ENCODE measurements at places on chromosomes 3 and 15. TPM values are rescaled to one million over a fixed set of nuclear protein-coding genes. Genes with fewer than 3 reads are reported as not detected.

The RAB11A gene
- 271 TPM for total RNA-seq

The CHRNA3 gene
- not detected for total RNA-seq

The PPP2R3A gene
- 7.1 TPM for total RNA-seq

The ZNF197 gene
- total RNA-seq = 10.6 TPM

The TGM4 gene
- not detected for total RNA-seq

The KBTBD8 gene
- 4.5 TPM for total RNA-seq

The SAMD7 gene
- not detected for total RNA-seq

The DNASE1L3 gene
- total RNA-seq = not detected

The KIF7 gene
- 8.1 TPM for total RNA-seq

The SUMF1 gene
- 77.6 TPM for total RNA-seq

The ZIC1 gene
- total RNA-seq = 0.61 TPM

The TMEM40 gene
- not detected for total RNA-seq

The GABRR3 gene
- not detected for total RNA-seq

The ZPLD1 gene
- total RNA-seq = not detected

The UROC1 gene
- not detected for total RNA-seq

The TMCO5A gene
- not detected for total RNA-seq

The DNAJA4 gene
- 5.2 TPM for total RNA-seq

The SKOR1 gene
- total RNA-seq = not detected

The FYTTD1 gene
- total RNA-seq = 47.3 TPM

The PLSCR4 gene
- 27.9 TPM for total RNA-seq

The WDR93 gene
- total RNA-seq = not detected

The SPCS1 gene
- total RNA-seq = 50.3 TPM

The LRRC34 gene
- total RNA-seq = 0.97 TPM

The MESP1 gene
- total RNA-seq = 0.65 TPM

The DISP2 gene
- total RNA-seq = 0.15 TPM

The LRRC15 gene
- not detected for total RNA-seq

The IL5RA gene
- total RNA-seq = not detected

The CAPN3 gene
- total RNA-seq = 0.15 TPM

The FSIP1 gene
- total RNA-seq = 0.97 TPM

The CLSTN2 gene
- total RNA-seq = not detected

The CCDC39 gene
- not detected for total RNA-seq

The EPHB1 gene
- total RNA-seq = 0.15 TPM

The SNX4 gene
- total RNA-seq = 53.6 TPM

The GHSR gene
- total RNA-seq = not detected

The SERPINI1 gene
- 1.2 TPM for total RNA-seq

The PLS1 gene
- 3.2 TPM for total RNA-seq

The REC114 gene
- total RNA-seq = not detected

The COMMD2 gene
- total RNA-seq = 30.2 TPM

The ESYT3 gene
- not detected for total RNA-seq

The ADCY5 gene
- total RNA-seq = not detected

The ERICH6 gene
- total RNA-seq = not detected

The ACAD11 gene
- total RNA-seq = 22.0 TPM

The SEMA3B gene
- total RNA-seq = 1.4 TPM

The TF gene
- total RNA-seq = not detected

The BTLA gene
- total RNA-seq = not detected

The ALPK3 gene
- 9.1 TPM for total RNA-seq

The SAMMSON gene
- total RNA-seq = not detected

The ZNF660 gene
- total RNA-seq = 0.61 TPM

The GABRG3 gene
- not detected for total RNA-seq
